ENCODE measurements at places on chromosomes 3 and 15. TPM values are rescaled to one million over a fixed set of nuclear protein-coding genes. Genes with fewer than 3 reads are reported as not detected.

DNA sequence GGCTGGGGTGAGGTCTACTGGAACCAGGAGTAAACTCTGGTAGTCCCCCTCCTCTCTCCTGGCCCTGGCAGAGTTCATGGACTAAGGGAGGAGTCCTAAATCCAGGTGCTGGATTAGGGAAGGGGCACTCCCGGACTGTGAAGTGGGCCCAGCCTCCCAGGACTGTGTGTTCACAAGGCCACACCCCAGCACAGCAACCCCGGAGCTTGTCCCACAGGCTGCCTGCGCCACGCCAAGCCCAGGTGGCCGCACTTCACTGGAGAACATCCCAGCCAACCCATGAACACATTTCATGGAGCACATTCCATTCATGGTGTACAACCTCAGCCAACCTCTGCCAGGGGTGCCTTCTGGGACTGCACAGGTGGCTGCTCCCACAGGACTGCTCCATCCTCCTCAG is 8.2 kb downstream of the ARPIN start:
- DNase-seq, result no peak

PPP1R2 gene
- 92.1 TPM for total RNA-seq

LARP6 gene
- 8.9 TPM for total RNA-seq

GRCh38 chr15:62343397-62343796 is 178.3 kb upstream of the C2CD4B start:
- DNase-seq, result no peak

DNA sequence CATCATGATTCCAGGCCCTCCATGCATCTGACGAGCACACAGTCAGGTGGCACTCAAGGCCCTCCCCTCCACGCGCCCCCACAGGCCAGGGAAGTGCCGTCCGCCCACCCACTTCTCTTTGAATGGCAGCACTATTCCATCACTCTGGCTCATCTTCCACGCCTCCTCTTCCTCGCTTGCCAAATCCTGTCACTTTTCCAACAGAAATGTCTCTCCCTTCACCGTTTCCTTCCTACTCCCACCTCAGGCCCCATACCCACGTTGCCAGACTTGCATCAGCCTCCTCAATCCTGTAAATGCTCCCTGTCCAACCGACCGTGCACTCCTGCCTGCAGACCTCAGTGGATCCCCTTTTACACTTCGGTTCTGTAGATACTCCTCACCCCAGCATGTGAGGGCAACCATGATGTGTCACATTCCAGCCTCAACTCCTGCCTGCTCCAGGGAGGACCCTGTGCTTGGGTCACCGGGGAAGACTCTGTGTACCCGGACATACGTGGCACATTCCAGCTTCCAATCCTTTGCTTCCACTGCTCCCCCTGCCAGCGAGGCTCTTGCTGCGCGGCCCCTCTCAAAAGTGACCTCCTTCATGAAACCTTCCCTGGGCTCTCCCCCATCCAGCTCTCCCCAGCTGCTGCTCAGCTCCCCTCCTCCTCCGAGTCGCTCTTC is 29.6 kb downstream of the ADCY5 start:
- DNase-seq, result no peak

DNA sequence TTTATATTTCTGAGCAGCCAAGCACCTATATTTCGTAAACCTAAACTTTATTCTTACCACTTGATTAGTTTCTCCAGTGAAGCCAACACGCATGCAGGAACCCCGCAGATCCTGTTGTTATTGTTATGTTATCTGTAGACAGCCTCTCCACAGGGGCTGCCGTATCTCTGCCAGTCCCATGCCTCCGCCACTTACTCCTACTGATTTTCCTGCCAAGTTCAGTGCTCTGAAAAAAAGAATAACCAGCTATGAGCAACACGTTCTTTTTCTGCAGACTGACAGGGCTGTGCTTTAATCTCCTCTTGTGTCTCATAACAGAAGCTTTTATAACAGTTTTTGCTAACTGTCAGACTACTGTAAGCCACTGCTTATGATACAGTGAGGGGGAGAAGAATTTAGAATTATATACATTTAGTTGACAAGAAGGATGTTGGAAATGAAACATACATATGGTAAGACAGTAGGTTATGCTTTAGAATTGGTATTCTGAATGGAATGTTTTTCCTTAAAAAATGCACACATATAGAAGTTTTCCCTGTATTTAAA is 347.4 kb downstream of the SI start:
- no peak for DNase-seq

GPR62 gene
- total RNA-seq, result 0.41 TPM

- DNase-seq, result peak; percentile 28
These were observed 26.5 kb downstream of the PLOD2 start for GRCh38 chr3:146134348-146135117.

DNA sequence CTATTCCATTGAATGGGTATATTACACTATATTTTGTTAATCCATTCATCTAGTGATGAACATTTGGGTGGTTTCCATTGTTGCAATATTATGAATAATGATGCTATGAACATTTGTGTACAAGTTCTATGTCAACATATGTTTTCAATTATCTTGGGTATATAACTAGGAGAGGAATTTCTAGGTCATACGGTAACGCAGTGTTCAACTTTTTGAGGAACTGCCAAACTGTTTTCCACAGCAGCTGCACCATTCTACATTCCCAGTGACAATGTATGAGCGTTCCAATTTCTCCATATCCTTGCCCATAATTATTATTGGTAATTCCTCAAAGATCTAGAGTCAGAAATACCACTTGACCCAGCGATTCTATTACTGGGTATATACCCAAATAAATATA is 24.1 kb upstream of the RORA start:
- no peak for DNase-seq

- DNase-seq, result no peak
These were observed 188.9 kb downstream of the FMN1 start for GRCh38 chr15:33005582-33005981.

LYSMD4 gene
- total RNA-seq, result 35.4 TPM

GRAMD2A gene
- 0.51 TPM for total RNA-seq

C3orf49 gene
- total RNA-seq, result not detected

DNA sequence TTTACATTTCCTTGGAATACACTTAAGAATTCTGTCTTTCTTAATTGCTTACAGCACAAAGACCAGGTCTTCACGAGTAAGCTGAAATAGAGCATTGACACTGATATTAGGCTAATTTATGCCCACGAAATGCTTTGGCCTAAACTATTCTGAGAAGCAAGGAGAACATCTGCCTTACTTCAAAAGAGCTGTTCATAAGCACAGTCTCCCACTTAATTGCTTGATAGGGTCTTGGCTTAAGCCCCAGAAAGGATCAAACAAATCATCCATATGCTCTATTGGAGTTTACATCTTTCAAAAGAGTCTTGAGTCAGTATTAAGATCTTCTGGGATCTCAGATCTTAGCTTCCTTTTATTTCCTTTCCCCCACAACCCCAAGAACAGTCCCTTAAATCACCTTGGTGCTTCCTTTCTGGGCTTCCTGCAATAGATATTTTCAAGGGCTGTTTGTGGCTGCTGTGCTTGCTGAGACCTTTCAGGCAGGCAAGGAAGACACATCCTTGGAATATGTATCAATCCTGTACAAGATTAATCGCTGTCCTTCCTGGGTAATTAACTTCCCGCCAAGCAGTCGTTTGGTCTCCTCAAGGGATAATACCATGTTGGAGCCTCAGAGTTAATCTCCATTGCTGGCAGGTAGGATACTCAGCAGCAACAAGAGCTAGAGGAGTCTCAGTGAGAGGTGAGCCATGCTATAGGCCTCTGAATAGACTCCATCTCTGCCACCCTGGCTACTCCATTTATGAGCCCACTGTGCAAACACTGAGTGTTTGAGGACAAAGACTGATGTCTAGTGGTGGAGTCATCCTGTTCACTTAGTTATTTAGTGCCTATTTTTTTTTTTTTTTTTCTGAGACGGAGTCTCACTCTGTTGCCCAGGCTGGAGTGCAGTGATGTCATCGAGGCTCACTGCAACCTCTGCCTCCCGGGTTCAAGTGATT is 37.1 kb downstream of the TMEM158 start:
- DNase-seq, result no peak

CPN2 gene
- not detected for total RNA-seq

DNA sequence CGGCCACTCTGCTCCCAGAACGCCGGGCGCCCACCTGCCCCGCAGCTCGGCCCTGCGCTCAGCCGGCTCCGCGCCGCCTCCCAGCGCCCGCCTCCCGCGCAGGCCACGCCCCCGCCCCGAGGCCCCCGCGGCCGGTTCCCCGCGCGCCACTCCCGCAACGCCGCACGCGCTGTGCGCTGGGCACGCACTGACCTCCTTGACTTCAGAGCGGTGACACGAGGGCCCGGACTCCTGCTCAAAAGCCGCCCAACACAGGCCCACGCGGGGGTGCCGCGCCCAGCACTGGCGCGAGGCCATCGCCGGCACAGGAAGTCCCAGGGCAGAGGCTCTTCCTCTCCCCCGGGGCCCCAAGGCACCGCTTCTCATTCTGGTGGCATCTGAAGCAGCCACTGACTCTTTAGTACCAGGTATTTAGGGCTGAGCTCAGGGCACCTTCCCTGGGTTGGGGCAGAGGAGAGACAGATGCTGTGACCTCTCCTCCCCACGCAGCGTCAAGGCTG is 12.4 kb downstream of the TNK2 start:
- peak; percentile 58 for DNase-seq

PCLAF gene
- 12.0 TPM for total RNA-seq

DNA sequence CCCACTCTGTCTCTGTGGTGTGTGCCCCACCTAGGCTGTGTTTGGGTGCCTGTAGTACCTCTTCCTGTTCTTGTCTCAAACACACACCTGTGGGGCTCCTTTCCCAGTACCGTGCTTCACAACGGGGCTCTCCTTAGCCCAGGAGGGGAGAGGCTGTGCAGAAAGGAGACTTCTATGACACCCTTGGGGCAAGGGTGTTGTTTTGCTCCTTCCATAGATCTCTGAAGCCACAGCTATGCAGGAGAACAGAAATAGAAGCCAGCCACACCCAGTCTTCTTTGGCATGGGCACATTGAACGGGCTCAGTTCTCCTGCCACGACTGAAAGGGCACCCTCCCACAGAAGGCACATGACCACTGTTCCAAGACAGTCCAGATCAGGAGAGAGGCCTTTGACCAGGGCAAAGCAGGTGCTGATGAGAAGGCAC is 74.3 kb downstream of the LIPC start:
- peak; percentile 41 for DNase-seq

GRCh38 chr3:181252631-181253030 is 263.1 kb upstream of the DNAJC19 start:
- no peak for DNase-seq

DNA sequence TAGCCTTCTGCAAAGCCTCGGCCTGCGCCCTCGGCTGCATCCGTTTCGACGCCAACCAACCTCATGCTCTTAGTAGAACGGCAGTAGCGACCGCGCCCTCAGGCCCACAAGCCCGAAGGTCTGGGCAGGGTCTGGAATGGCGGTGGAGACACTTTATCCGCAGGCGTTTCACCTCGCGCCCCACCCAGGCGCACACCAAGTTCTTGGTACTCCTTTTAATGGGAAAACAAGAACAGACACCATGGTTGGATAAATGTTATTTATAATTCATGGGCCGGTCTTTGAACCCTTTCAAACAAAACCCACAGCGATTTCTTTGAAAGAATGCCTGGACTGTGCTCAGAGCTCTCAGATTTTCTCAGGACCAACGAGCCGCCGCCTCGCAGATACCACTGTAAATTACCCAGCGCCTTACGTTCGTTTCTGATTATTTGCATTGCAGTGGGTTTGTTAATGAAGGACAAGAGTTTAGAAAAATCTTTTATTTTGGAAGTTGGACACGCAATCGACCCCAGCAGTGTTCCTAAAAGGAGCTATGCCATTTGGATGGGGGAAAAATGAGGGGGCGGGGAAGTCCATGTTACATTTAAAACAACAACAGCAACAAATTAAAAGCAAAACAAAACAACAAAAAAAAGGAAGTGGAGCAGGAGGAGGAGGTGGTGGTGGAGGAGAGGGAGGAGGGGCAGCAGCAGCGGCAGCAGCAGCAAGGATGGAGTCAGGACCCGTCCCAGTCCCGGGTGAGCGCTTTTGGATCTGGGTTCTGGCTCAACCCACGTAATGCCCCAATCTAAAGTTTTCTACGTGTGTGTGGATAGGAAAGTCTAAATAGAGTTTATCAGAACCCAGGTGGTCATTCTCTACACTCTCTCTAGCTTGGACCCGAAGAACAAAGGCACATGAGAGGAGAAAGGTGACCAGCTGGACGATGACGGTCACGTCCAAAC is 993 bp upstream of the ISL2 start:
- peak; percentile 49 for DNase-seq

DNA sequence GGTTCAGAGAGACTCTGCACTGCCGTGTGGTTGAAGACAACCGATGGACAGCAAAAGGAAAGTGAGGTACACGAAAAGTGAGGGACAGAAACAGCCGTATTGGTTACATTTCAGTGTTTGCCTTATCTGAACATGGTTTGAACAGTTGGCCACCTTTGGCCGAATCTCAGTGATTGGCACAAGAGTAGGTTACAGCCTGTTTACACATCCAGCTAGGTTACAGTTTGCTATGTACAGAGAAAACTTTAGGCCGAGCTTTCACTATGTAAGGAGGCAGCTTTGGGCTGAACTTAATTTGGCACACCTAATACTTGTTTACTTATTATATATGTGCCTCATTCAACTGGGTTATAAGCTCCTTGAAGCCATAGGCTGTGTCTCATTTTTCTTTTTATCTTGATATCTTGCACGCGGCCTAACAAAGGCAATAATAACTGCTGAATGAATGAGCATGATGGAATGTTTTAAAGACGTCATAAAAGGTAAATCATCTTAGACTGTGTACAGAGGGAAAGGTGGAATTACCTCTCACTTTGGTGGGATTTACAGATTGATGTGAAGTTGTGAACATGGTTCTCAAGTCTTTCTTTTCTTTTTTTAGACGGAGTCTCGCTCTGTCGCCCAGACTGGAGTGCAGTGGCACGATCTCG is 17.2 kb upstream of the GREM1 start:
- no peak for DNase-seq

- DNase-seq, result peak; percentile 65
These were observed 22.0 kb downstream of the COL6A6 start for GRCh38 chr3:130539005-130539404.

DNA sequence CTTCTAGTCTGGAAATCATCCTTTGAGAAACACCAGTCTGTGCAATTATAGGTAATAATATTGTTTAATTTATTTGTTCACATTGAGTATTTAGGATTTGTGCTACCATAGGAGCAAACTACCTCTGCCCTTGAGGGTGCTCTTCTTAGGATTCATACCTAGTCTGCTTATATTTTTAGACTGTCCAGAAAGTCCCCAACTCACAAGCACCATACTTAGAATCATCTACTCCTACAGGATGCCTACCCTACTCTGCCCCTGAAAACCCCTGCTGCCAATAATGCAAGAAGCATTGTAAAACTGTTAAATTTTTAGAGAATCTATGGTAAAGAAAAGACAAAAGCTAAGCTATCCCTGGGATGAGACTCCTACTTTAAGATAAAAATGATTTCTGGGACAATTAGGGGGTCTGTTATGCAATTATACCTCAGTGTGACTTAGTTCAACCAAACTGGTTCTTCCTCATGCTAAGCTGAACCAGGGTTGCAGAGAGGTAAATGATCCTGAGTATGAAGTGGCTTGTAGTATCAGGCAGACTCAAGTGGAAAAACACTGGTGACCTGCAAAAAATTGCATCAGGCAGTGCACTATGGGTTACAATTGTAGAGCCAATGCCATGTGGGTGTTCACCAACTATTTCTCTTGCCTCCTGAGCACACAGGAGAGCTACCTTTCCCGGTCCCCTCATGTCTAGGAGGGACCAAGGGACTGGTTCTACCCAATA is 133.3 kb downstream of the TNIK start:
- DNase-seq, result no peak
